ENCODE measurements at places on chromosomes 4 and X.
A peak's percentile ranks its signal among the peaks of the same experiment; 100 is the strongest.

DNA sequence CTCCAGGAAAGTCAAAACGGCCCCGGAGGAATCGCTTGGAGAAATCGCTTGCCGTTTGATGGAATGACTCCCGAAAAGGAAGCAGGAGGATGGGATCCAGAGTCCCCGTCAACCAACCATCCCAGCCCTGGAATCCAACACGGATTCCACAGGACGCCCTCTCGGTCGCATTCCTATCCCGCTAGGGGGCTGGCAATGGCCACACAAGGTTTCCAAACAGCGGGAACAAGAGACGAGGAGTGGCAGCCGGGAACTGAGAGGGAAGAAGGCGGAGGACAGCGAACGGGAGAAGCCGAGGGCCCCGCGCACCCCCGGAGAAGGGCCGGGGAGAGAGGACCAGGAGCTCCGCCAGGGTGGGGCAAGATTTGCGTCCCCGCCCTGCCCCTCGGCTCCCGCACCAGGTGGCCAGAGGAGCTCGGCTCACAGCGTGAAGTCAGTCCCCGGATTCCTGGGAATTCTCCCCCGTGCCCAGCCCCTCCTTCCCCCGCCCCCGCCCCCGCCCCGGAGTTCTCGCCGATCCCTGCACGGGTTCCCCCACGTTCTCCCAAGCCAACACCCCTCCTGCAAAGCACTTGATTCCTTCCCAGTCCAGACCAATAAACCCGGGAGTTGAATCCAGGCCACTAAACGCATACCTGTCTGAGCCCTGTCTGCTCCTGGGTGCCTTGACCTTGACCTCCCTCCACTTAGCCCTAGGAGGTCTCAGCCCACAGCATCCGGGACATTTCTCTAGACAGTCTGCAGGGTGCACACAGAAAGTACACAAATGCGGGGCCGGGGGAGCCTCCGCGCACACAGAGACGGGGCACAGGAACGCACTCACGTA, 1.4 kb downstream of the PDZD4 start:
- no peak for DNase-seq

DNA sequence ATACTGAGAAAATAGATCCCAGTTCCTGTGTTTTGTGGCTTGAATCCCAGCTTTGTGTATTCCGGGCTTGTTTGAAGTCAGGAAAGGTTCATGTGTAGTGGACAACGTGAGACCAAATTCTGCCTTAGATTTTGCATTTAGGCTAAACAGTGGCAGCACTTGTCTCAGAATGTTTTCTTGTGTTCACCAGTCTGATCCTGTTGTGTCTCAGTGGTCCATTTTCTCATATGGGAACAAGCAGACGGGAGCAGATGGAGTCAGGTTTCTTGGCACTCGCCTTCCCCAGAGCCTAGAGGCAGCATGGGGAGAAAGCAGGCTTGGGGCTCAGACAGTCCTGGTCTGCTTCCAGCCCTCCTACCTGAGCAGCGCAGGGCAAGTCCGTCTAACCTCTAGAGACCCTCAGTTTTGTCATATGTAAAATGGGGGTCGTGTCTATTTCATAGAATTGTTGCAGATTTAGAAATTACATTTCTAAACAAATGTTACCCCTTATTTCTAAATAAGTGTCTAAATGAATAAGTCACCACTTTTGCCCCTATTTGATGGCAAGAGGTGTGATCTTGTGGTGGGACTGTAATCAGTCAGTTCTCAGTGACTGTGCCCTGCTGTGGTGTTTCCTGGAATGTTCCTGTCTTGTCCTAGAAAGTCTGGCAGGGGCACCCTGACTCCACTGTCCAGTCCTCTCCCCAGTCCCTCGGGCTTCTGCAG, 28.3 kb upstream of the MSANTD1 start:
- no peak for DNase-seq

- DNase-seq: peak; percentile 76
Measured at GRCh38 chrX:131729295-131729694, 185.4 kb downstream of the OR13H1 start.

DNA sequence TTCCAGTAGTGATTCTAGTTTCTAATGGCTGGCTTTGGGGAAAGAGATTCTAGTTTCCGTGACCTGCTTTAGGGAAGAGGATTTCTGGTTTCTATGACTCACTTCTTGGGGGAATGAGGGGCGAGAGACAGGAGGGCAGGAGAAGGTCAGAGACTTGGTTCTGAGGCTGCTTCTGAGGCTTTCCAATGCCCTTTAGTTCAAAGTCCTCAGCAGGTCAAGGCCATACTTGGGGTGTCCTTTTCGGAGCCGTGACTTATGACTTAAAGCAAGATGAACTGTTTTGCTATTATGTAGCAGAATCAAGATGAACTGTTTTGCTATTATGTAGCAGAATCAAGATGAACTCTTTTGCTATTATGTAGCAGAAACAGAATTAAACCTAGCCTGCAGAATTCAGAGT, 52.2 kb upstream of the TLR3 start:
- DNase-seq: no peak

- no peak for DNase-seq
Measured at GRCh38 chr4:70303090-70303489, 31.7 kb upstream of the CABS1 start.

DNA sequence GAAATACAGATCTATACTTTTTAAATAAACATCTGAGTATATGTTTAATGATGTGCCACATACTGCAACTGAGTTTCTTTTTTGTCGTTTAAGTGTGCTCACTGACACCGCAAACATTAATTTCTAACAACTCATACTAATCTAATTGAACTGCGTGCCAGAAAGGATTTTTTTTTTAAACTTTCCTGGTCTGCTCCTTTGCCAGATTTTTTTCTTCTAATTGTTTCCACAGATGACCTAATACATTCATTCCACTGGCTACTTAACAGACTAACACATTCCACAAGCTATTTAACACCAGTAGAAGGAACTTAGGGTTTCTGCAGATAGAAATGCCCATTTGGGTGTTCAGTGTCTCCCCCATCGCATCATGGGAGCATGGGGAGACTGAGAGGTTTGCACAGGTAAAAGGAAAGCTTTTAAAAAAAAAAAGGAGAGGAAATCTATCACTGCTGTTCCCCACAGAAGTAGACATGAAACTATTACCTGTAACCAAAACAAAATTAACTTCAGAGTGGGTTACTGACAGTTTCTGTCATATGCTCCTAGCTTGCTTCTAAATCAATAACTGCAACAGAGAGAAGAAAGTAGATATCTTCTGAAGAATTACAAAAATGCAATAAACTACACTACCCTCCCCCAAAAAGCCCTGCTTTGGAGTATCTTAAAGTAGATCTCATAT, 31.6 kb downstream of the SH3KBP1 start:
- no peak for DNase-seq

GRCh38 chrX:46506076-46506475, 39.1 kb downstream of the ZNF674 start:
- no peak for DNase-seq

DNA sequence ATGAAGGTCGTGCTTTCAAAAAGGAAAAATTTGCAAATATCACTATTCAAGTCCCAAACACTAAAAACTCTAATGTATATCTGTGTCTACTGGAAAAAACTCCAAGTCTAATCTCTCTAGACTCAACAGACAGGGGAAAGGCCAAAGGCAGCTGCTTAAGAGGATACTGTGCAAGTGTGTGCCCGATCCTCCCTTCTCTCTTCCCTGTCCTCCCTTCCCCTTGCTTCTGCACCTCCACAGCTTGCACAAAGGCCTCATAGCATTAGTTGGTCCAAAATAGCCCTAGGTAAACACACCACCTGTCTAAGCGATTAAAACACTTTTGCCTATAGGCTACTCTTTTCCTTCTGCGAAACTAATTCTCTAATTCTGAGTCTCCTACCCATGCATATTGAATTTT, 10.6 kb downstream of the C4orf54 start:
- DNase-seq: no peak

GRCh38 chrX:38985375-38985774, 184.1 kb downstream of the MID1IP1 start:
- no peak for DNase-seq

DNA sequence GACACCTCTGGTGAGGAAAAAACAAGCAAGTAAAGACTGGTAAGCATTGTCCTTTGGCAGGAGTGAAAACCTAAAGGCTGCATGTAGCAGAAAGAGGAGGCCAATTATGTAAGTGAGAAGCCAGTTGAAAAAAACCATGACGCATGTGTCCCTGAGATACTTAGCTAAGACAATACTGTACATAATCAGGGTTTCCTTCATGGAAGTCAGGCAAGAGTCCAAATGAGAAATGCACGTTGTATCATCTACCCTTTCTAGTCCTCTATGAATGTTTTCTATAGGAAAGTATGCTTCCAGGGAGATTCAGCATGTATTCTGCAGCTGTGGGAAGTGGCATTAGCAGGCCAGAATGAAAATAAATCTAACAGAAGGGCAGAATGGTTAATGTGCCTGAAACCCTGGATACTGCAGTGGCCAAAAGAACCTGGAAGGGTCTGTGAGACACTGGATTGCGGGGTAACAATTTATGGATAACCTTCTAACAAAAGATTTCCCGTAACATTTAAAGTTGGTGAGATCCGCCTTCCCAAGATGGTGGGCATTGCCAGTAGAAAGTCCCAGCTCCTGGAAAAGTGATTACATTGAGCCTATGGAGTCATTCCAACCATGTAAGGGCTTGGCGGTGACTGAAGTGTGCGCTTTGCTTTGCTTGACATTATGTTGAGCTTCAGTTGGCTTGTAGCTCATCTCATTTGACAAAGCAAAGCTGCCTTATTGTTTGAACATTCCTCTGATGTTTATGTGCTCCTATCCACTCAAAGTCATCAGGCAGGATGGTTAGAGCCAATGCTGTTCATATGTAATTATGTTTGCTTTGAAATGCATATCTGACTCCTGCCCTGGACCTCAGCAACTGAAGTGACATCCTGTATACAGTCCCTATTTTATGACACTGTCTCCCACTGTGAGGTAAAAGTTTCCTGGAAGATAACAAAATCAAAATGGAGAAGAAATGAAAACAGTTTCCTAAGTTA, 200.4 kb downstream of the ARHGAP24 start:
- no peak for DNase-seq

- DNase-seq: no peak
Measured at GRCh38 chr4:3816983-3817960, 51.1 kb downstream of the ADRA2C start.

GRCh38 chrX:51215266-51215665, 117.4 kb upstream of the NUDT10 start:
- no peak for DNase-seq

- no peak for DNase-seq
Measured at GRCh38 chr4:23660865-23661264, 229.0 kb downstream of the PPARGC1A start.

GRCh38 chrX:112786076-112786475, 54.6 kb downstream of the AMOT start:
- DNase-seq: no peak

GRCh38 chr4:140710908-140711622, 45.1 kb downstream of the TBC1D9 start:
- DNase-seq: no peak

DNA sequence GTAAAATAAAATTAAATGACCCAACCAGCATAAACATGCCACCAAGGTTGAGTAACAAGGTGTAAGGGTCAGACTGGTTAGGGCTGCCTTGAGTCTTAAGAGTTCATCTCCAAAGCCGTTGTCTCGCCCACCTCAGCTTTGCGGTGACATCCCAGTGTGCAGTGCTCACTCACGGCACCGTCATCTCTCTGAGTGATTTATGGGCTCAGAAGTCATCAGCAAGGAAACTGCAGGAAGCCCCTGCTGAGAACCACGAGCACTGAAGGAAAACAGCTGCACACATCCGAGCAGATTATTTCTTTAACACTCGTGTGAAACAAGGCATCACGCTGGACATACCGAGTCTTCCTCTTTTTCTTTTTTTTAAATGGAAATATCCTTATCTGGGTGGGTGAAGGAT, 411.1 kb downstream of the TRIML1 start:
- DNase-seq: no peak

DNA sequence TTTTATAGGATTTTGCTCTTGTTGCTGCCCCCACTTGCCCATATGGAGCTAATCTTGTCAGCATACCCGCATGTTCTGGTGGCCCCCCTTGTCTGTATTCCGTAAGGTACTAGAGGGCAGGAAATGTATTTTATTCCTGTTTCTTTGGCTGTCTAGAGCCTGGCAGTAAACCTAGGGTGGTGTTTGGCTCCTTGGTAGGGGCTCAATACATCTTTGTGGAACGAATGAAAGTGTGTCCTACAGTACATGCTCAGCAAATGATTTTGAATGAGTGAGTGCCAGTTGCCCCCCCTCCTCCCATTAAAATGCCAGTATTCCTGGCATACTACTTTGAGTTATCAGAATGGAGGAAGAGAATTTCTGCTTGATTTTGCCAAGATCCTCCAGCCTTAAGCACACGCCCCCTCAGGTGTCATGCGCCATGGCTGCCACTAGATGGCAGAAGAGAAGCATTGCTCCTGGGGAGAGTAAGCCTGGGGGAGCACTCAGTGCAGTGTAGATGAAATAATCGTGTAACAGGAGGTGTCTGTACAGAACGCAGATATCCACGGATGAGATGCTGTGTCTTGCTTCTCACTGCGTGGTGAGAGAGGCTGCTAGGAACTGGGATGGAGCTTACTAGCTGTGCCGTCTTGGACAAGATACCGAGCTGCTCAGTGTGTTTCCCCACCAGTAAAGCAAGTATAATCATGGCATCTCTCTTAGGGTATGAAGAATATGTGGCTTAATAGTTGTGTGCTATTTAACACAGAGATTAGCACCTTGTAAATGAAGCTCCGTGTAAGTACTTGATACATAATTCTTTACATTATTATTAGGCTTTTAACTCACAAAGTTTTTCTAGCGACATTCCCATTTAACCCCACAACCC, 17.2 kb upstream of the RNF212 start:
- peak; percentile 60 for DNase-seq

- DNase-seq: peak; percentile 2
Measured at GRCh38 chrX:24774650-24775049, 80.9 kb downstream of the POLA1 start.

GRCh38 chr4:82360298-82361177, 13.3 kb downstream of the HNRNPD start:
- DNase-seq: peak; percentile 20

DNA sequence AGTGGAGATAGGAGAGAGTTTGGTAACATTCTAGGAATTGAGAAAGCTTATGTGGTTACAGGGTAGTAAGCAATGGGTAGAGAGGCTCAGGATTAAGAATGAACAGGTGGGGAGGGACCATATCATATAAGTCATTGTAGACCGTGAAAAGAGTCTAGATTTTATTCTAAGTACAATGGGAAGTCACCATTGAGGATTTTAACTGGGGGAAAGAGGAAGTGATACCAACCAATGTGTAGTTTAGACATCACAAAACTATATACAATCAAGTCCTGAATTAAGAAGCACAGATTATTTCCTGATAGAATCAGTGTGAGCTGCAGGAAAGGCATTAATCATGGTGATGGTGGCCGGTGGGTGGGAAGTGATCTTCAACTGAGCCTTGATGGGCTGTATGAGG, 178.3 kb upstream of the ZIC3 start:
- DNase-seq: no peak

- no peak for DNase-seq
Measured at GRCh38 chrX:109880629-109881028, 122.3 kb upstream of the TMEM164 start.

GRCh38 chr4:168839758-168840391, 170.2 kb downstream of the CBR4 start:
- no peak for DNase-seq

- peak; percentile 80 for DNase-seq
Measured at GRCh38 chrX:155767051-155767875, 113.9 kb upstream of the VAMP7 start.
